ENCODE measurements at places on chromosomes 5 and 9.

DNA sequence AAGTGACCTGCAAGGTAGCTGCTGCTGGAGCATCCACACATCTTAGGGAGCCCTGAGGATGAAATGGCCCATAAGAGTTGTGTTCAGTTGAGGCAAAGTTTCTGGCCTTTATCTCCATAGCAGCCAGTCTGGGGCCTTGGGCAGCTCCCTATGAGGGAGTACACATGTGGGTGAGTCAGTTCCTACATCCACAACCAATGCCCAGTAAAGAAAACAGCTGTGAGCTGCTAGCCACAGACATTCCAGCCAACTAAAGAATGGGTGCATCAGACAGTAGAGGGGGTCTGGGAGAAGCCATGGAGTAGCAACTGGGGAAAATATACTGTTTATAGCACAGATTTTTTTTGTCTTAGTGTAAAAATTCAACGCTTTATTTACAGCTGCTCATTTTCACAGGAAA is 720.7 kb downstream of the TLE1 start:
- no peak for DNase-seq

GRCh38 chr9:108634672-108635462 is 220.9 kb downstream of the ACTL7B start:
- DNase-seq = no peak

DNA sequence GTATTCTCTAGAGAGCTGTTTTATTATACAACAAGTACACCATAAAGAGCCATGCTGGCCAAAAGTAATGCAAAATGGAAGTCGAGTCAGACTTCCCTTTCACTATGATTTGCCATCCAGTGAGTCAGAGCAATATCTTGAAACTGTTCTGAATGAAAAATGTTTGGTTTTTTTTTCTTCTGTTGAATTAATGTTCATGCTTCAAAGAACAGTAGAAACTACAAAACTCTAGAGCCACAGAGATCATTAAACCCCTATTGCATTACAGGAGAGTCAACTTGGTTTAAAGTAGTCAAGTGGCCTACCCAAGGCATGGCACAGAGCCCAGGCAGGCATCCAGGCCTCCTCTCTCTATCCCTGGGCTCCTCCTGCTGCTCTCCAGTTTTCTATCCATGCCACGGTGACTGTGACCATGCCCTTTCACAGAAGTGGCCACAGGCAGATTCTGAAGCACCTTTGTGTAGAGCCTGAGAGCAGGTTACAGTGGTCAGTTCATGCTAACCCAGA is 358.9 kb downstream of the DEPDC1B start:
- DNase-seq = peak; percentile 2

DNA sequence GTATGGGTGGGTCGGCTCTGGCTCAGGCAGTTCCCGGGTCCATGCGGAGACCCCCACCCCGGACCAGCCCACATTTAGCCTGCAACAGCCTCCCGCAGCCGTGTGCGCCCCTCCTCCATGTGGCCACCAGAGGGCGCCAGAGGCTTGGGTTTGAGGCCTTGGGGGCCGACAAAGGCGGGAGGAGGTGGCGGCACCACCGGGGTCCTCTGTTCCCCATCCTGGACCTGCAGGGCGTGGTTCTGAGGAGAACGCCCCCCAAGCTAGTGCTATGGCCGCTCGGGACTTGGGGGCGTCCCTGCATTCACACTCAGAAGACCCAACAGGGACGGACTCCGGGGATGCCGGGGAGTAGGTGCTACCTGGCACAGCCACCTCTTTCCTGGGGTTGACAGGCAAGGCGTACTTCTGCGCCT is 16.5 kb downstream of the ASS1 start:
- DNase-seq = peak; percentile 70

GRCh38 chr5:137442660-137443059 is 56.5 kb downstream of the SPOCK1 start:
- DNase-seq = no peak

- DNase-seq = no peak
Measured at GRCh38 chr9:134434894-134435506, 108.7 kb downstream of the RXRA start.

DNA sequence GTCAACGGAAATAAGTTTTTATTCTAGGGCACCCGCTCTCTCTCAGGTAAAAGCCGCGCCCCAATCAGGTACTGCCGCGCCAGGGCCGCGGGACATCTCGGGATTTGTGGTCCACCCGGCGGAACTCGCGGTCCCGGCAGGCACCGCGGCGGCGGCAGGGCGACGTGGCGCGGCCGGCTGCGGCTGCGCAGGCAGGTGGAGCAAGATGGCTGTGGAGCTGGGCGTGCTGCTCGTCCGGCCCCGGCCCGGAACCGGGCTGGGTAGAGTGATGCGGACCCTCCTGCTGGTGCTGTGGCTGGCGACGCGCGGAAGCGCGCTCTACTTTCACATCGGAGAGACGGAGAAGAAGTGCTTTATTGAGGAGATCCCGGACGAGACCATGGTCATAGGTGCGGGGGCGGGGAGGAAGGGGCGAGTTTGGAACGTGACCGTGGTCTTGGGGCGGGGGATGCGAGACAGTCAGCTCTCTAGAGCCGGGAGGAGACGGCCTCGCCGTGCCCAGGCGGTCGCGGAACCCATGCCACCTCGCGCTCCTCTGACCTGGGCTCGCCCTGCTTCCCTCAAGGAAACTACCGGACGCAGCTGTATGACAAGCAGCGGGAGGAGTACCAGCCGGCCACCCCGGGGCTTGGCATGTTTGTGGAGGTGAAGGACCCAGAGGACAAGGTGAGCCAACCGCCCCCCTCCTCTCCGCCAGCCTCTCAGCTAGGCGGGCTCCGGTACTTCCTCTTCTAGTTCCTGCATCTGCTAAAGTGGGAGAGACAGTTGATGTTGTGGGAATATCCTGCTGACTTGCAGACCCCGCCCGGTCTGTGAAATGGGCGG is at the start of gene TMED9:
TMED9 (plus strand) TSS at position 194 of the 825 bp plus-strand sequence; CDS start at position 206, 12 bp downstream.
- DNase-seq = peak; percentile 94

DNA sequence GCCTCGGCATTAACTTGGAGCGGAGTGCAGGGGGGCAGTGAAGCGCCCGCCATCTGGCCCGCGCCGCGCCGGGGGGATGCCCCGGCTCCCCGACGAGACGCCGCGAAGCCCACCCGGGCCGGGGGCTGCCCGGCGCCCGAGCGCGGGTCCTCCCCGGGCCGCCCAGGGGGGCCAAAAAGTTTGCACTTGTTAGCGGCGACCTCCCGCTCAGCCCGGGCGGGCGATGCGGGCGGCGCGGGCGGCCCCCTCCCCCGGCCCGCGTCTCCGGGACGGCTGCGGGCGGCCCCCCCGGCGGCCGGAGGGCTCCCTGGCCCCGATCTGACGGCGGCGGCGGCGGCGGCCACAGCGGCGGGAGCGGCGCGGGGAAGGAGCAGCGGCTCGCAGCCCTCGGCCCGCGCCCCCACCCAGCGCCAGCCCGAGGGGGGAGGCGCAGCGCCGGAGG is at the start of gene NTNG2:
NTNG2 (plus strand) TSS at position 316 of the 442 bp plus-strand sequence. CDS start 4,774 bp downstream, outside the sequence.
- DNase-seq = no peak

DNA sequence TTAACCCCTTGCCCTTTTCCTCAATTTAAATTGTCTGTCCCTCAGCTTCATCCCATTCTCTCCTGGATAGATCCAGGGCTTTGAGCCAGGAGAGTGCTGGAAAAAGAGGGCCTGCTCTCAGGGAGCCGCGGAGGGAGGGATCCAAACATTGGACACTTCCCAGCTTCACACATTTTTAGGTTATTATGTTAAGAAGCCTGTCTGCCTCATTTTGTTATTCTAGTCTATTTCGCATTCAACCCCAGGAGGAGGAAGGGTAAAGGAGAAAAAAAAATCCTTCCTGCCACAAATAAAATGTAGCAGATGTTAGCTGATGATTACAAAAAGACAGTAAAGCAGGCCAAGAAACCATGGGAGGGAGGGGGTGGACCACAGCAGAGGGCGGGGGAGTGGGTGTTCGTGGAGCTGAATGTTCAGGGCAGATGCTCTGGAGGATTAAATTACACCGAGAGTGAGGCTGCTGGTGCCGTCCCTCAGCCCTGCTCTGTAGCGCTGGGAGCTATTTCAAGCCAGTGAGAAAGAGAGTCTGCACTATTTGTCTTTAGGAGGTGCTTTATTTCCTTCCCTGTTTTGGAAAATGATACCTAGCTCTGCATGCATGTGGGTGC is 60.6 kb upstream of the ZFR start:
- no peak for DNase-seq

DNA sequence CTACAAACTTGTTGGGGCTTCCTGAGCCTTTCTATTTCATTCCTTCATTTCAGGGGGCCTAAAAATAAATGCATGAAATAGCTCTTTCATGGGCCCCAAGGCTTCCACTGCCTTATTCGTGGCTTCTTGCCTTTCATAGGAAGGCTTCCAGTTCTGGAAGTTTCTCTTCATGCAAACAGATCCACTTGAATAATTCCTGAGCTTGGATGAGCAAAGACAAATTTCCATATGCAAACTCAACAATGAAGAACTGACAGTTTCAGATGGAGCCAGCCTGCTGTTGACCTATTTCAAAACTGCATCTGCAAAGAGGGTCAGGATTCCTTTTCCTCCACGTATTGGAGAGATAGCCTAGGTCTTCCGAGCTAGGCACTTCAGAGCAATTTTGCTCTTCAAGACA is 142.1 kb downstream of the MLLT3 start:
- DNase-seq = no peak

GRCh38 chr9:96086936-96087571 is 211.6 kb downstream of the ERCC6L2 start:
- DNase-seq = no peak

- no peak for DNase-seq
Measured at GRCh38 chr9:36802201-36802920, 229.7 kb downstream of the MELK start.

- no peak for DNase-seq
Measured at GRCh38 chr5:42377496-42377895, 45.7 kb upstream of the GHR start.

DNA sequence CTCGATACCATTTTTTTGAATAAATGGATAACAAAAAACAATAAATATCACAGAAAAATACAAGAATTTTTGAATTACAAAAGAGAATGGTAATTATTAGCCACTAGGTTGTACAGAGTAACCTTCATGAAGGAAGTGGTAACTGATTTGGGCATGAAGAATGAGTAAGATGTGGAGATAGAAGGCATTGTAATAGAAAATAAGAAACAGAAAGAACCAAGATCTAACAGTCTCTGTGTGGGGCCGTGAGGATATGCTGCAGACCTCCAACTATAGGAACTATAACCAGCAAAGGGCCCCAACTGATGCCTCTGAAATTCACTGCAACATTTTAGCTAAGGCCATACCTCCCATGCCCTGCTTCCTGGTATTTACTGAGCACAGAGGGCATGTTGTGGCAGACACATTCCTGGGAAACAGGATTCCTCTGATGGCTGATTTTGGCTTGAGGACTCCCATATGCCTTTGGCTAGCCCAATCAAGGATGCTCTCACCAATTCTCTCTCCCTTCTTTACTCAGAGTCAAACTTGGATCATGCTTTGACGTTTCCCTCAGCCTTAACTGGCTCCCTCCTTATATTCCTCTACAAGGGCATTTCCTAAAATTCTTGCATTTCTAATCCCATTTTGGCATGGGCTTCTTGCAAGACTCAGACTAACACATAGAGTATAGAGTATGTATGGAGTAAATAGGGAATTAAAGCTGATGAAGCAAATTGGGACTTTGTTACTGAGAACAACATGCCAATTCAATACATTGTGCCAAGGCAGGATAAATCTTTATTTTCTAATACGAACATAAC is 208.9 kb downstream of the PDE4D start:
- no peak for DNase-seq

GRCh38 chr5:133189881-133190280 is 138.1 kb downstream of the HSPA4 start:
- no peak for DNase-seq

- no peak for DNase-seq
Measured at GRCh38 chr9:81083854-81084512, 605.4 kb downstream of the TLE1 start.

DNA sequence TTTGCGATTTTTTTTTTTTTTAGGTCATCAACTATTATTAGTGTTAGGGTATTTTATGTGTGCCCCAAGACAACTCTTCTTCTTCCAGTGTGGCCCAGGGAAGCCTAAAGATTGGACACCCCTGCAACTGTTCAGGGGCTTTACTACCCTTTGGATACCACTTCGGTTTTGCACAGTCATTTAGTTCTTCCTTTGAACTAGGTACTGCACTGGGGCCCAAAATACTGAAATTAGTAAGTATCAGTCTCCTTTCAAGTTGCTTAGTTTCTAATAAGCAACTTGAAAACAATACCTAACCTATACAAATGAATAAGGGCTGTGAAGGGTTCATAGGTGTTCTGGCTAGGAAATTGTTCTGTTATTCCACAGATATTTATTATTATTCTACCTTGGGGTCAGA is 45.3 kb downstream of the CWC27 start:
- no peak for DNase-seq

GRCh38 chr9:128057724-128058409 is 9.3 kb downstream of the NAIF1 start:
- no peak for DNase-seq

- DNase-seq = no peak
Measured at GRCh38 chr5:10590226-10590999, 26.5 kb downstream of the ANKRD33B start.

GRCh38 chr9:77291714-77292113 is 114.4 kb downstream of the VPS13A start:
- DNase-seq = no peak

GRCh38 chr9:114315723-114316363 is 7.1 kb upstream of the ORM1 start:
- DNase-seq = no peak

DNA sequence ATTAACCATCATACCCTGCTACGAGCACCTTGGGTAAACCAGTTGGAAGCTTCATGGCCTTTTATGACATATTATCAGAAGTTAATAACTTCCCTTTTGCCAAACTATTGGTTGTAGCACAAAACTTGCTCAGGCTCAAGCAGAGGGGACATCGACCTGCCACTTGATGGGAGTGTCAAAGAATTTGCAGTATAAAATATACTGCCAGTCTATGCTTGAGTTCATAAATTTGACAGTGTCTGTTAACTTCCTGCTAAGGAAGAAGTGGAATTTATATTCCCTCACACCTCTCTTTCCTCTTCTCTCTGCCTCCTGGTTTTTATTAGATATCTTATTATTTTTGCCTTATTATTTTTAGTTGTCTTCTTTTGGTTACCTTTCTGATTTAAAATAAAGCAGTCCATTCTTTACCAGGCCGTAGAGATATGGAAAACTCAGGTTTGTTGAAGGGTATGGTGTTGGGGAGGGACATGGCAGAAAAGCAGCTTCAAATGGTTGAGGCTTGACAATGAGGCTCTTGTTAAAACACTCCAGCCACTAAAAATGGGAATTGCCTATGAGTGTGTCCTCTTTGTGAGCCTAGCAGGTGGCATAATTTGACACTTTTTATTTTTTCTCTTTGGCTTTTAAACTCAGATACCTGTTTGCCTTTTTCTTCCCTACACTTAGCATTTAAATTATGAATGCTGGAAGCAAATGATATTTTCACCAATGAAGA is 298.0 kb downstream of the DOCK8 start:
- no peak for DNase-seq

Measured in activated T-cell treated with anti-CD3 and anti-CD28 coated beads, Interleukin-2, amount 50 U/mL, for 72 hours (primary cell).